Cerebellar cortex (tissue), 1 donor: ENCODE measurements at places on chromosomes 3 and 15.

DNA sequence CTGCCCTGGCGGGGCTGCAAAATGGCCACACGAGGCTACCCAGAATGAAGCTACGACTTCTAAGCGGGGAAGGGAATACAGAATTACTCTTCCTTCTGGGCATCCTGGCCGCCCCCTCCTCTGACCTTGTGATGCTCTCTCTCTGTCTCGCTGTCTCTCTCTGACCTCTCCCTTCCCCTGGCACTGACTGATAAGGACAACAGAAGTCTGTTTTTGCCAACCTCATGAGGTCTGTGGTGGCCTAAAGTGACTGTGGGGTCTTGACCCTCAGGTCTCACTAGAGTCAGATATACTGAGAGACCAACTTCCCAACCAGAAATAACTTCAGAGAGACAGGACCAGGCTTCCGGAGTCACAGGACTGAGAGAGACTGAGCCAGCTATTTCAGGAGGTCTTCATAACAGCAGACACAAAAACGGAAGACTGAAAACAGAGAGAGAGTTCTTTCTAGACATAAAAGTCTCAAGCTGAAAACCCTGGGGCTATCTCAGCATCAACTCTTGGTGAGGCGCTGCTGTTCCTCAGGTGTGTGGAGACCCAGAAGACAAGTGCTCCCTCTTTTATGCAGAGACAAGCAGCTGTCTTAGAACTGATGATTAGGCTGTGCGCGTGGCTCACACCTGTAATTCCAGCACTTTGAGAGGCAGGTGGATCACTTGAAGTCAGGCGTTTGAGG, 38.2 kb upstream of the CFAP161 start:
- no peak for DNase-seq

- DNase-seq: no peak
Observed at GRCh38 chr15:60937278-60937677, 291.8 kb downstream of the RORA start.

- peak; percentile 43 for DNase-seq
Observed at GRCh38 chr3:15659254-15659975, 57.9 kb downstream of the BTD start.

- DNase-seq: no peak
Observed at GRCh38 chr3:17489139-17489538, 253.3 kb downstream of the TBC1D5 start.

GRCh38 chr3:1380926-1381646, 288.3 kb downstream of the CNTN6 start:
- no peak for DNase-seq

GRCh38 chr15:81751816-81752545, 293.8 kb downstream of the MEX3B start:
- DNase-seq: peak; percentile 23

GRCh38 chr15:96273317-96274086, 57.0 kb upstream of the NR2F2 start:
- DNase-seq: no peak

GRCh38 chr3:46864061-46864881, 1.0 kb upstream of the MYL3 start:
- no peak for DNase-seq

GRCh38 chr3:99764377-99764776, 53.3 kb upstream of the CMSS1 start:
- no peak for DNase-seq

DNA sequence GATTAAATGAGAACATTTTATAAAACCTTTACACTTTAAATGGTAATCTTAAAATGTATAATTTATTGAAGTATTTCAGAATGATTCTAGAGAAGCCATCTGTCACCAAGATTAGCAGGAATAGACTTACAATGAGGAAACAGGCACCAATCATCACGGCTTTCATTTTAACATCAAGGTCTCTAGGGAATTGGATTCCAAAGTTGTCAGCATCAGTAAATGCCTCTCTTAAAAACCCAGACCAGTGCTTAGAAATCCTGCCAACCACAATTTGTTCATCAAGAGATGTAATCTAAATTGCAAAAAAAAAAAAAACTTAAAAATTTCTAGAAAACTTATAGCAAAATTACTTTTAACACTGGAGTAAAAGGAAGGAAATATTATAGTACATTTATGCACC, 20.3 kb downstream of the PLSCR2 start:
- no peak for DNase-seq

GRCh38 chr15:81189583-81190283, 6.9 kb upstream of the IL16 start:
- DNase-seq: no peak

DNA sequence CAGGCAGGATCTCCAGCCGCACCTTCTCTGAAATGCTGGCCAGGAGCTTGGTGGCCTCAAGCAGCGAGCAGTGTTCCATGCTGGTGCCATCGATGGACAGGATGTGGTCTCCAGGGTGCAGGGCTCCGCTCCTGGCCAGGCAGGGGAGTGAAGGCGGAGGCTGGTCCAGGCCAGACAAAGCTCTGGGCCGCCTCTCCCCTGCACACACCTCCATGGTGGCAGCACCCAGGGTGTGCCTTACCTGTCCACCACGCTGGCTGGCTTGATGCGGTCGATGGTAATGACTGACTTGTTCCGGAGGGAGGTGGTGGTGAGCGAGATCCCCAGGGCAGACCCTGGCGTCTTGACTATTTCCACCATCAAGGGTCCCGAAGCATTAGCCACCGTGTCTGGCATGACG, 20.0 kb downstream of the GRIP2 start:
- DNase-seq: no peak

DNA sequence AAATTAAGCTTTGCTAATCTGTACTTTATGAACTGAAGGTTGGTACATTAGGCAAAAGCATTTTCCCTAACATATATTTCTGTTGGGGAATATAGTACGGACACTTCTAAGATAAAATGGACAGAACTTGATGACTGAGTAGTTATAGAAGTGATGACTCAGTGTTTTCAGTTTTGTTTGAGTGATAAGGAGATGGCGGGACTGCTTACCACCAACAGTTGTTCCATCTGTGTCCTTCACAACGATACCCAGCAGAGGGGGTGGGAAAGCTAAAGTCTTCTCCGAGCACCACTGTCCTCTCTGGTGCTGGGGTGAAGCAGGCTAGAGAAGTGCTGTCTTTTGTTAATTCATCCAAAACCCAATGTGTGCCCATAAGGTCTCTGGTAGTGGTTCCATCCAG, 195.8 kb downstream of the CD47 start:
- DNase-seq: no peak

DNA sequence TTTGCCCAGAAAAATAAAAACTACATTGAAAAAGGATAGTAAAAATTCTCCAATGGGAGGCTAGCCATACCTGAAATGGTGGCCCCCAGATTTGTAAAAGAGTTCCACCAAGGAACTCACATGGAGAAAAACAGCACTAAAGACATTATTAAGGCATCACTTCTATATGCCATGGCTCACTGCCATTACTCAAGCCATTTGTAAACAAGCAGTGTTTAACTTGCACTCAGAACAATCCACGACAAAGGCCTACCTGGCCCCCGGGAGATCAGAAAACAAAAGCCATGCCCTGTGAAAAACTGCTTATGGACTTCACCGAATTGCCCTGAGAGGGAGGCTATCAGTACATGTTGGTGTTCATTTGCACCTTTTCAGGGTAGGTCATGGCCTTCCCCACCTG, 19.6 kb downstream of the CCR8 start:
- DNase-seq: no peak

GRCh38 chr15:45604326-45604725, 17.1 kb downstream of the BLOC1S6 start:
- no peak for DNase-seq
